Stimulated activated naive B cell treated with anti-CD40 and anti-IgM and Interleukin-4, amounts not matched to agents 10 μg/mL and 1 μg/mL and 100 μg/mL, for 72 hours (primary cell): ENCODE measurements at places on chromosomes 4 and X.
A peak's percentile ranks its signal among the peaks of the same experiment; 100 is the strongest.

- DNase-seq, result no peak
These were observed 606.2 kb downstream of the KLHL13 start for GRCh38 chrX:117510453-117510852.

DNA sequence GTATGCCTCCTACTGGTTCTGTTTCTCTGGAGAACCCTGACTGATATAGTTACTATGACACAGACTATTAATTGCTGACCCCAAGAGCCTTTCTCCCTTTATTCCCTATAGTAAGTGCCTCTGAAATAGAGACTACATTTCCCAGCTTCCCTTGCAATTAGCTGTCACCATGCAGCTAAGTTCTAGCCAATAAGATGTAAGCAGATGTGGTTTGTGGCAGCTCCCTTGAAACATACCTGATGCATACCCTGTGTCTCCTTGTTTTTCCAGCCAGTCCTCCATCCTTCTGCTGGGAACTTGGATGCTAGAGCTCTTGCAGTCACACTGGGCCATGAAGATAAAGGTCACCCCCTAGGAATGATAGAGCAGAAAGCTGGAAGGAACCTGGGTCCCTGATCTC lies 9.7 kb upstream of the TMEM165 start:
- no peak for DNase-seq

GRCh38 chrX:53682885-53683555 lies 3.5 kb downstream of the HUWE1 start:
- peak; percentile 29 for DNase-seq

DNA sequence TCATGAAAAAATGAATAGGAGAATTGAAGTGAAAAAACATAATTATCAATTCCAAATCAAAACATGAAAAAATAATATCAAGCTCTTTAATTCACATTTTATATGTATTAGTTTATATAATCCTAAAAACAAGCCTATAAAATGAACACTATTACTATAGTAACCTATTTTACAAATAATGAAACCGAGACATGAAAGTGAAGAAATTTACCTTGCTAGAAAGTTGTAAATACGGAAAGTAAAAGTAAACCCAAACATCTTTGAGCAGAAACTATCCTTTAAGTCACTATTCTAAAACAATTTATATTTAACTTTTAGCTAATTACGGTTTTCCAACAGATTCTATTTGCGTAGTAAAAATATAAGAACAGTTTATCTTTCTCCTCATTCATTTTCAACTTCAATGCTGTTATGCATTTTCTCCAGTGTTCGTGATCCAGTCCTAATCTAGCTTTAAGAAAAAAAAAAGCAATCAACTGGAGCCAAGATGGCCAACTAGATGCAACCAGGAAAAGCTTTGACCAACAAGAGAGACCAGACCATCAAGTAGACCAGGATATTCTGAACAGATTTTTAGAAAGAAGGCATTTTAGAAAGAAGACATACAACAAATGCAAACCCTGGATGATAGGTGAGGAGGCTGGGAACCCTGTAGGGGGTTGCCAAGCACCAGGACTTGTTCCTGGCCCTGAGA lies 67.0 kb downstream of the DDX53 start:
- no peak for DNase-seq

GRCh38 chr4:6322761-6323566 lies 53.3 kb downstream of the WFS1 start:
- DNase-seq, result no peak

GRCh38 chrX:124269881-124270280 lies 62.6 kb upstream of the TEX13D start:
- DNase-seq, result no peak

GRCh38 chr4:37816006-37816405 lies 10.5 kb upstream of the PGM2 start:
- DNase-seq, result no peak

GRCh38 chr4:106021737-106022410 lies 126.6 kb downstream of the NPNT start:
- DNase-seq, result no peak

GRCh38 chr4:101191302-101192098 lies 155.8 kb downstream of the PPP3CA start:
- no peak for DNase-seq

- DNase-seq, result no peak
These were observed 171.8 kb upstream of the CLNK start for GRCh38 chr4:10856271-10856782.

GRCh38 chr4:72283357-72283756 lies 251.6 kb downstream of the NPFFR2 start:
- DNase-seq, result no peak
